ENCODE measurements at places on chromosomes 5 and 9. TPM values are rescaled to one million over a fixed set of nuclear protein-coding genes. Genes with fewer than 3 reads are reported as not detected.

CERT1 gene
- 6.7 TPM for polyA plus RNA-seq

ACTBL2 gene
- not detected for polyA plus RNA-seq

PPP3R2 gene
- not detected for polyA plus RNA-seq

NRG2 gene
- 3.8 TPM for polyA plus RNA-seq

RASEF gene
- 0.08 TPM for polyA plus RNA-seq

IL9 gene
- polyA plus RNA-seq, result not detected

SHC3 gene
- polyA plus RNA-seq, result 0.68 TPM

ADAMTSL1 gene
- 1.0 TPM for polyA plus RNA-seq

TAF9 gene
- polyA plus RNA-seq, result 75.0 TPM

POC5 gene
- 5.4 TPM for polyA plus RNA-seq

IFNB1 gene
- not detected for polyA plus RNA-seq

GABRG2 gene
- polyA plus RNA-seq, result not detected

GARIN3 gene
- not detected for polyA plus RNA-seq

TMEM174 gene
- polyA plus RNA-seq, result not detected

FOXD4L3 gene
- not detected for polyA plus RNA-seq

CEP120 gene
- 6.4 TPM for polyA plus RNA-seq

C7 gene
- 252 TPM for polyA plus RNA-seq

GCNT4 gene
- 0.11 TPM for polyA plus RNA-seq

MYMK gene
- polyA plus RNA-seq, result not detected

GPRIN1 gene
- 0.36 TPM for polyA plus RNA-seq
